ENCODE measurements at places on chromosomes 1 and 21.
A peak's percentile ranks its signal among the peaks of the same experiment; 100 is the strongest.

DNA sequence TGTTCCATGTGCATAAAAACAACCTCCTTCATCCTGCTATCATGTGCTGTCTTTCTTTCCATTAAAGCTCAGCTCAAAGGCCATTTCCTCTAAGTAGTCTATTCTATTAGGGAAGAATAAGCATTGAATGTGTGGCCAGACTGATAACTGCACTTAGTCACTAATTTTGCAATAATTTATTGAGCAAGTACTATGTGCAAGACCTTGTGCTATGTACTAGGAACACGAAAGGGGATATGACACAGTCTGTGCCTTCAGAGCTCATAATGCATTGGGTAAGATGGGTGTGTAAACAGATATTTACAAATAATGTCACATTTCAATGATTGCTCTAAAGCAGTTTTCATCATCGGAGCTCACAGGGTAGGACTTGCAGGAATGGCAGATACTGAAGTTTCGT, 54.2 kb downstream of the NMNAT2 start:
- H3K36me3 ChIP-seq = no peaks in the 10 kb centered on the region
- H3K4me1 ChIP-seq = no peaks in the 10 kb centered on the region
- no peak overlapping the region for H3K27ac ChIP-seq
- peaks cover 16% of the 10 kb centered on the region for H3K27me3 ChIP-seq
- no peak overlapping the region for H3K4me3 ChIP-seq

GRCh38 chr1:3902111-3902511, 2.0 kb upstream of the C1orf174 start:
- peaks cover 5% of the 10 kb centered on the region for H3K4me1 ChIP-seq
- no peak overlapping the region for H3K4me3 ChIP-seq
- no peaks in the 10 kb centered on the region for H3K36me3 ChIP-seq
- no peak overlapping the region for H3K27ac ChIP-seq
- DNase-seq = no peak
- H3K27me3 ChIP-seq = no peaks in the 10 kb centered on the region

- no peaks in the 10 kb centered on the region for H3K36me3 ChIP-seq
- H3K4me1 ChIP-seq = peaks cover 23% of the 10 kb centered on the region
- peak; percentile 39 for DNase-seq
These were observed 69.1 kb upstream of the C1orf105 start for GRCh38 chr1:172351346-172351745.

- peaks cover 8% of the 10 kb centered on the region for H3K4me1 ChIP-seq
- no peaks in the 10 kb centered on the region for H3K27me3 ChIP-seq
- H3K4me3 ChIP-seq = no peak overlapping the region
- no peak for DNase-seq
- H3K36me3 ChIP-seq = peaks cover 20% of the 10 kb centered on the region
- no peak overlapping the region for H3K27ac ChIP-seq
These were observed 48.3 kb downstream of the MPZL1 start for GRCh38 chr1:167770127-167770526.

DNA sequence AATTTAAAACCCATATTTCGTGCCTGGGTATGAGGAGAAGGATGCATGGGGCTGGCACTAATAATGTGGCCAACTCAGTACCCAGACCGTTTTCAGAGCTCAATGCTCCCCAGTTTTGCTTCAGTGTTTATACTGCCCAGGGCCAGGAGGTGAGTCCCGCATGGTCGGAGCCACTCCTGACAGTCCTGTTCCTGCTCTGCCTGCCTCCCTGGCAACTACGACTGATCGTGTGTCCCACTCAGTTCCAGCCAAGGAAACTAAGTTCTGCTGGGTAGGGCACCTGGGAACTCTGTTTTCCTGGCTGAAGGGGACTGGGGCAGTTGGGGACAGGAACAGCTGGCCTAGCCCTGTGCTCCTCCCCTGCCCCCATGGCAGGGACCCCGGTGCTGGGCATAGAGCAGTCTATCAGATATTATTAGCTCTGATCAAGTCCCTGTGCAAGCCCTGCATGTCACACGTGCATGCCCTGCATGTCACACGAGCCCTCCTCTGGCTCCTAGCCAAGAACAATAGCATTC, 19.2 kb downstream of the S100A7 start:
- no peaks in the 10 kb centered on the region for H3K27me3 ChIP-seq
- no peak overlapping the region for H3K27ac ChIP-seq
- H3K4me1 ChIP-seq = no peaks in the 10 kb centered on the region
- no peak overlapping the region for H3K4me3 ChIP-seq

DNA sequence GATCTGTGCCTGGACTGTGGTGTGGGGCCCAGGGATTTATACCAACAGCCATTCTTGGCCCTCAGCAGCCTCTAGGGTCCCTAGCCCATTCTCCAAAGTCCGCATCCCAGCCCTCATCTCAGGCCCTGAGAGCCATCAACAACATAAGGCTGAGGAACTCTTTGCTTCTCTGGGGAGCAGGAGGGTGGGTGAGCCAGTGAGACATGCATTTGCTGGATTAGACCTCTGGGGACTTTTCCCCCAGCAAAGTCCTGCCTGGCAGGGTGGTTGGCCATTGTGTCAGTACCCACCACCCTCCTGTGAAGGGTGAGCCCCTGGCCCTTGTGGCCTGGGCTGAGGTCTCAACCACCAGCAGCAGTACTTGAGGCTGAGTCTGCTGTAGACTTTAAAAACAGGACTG, 24.2 kb upstream of the FAM20B start:
- no peaks in the 10 kb centered on the region for H3K27me3 ChIP-seq
- H3K4me3 ChIP-seq = no peak overlapping the region
- no peaks in the 10 kb centered on the region for H3K36me3 ChIP-seq
- no peaks in the 10 kb centered on the region for H3K4me1 ChIP-seq
- no peak for DNase-seq

DNA sequence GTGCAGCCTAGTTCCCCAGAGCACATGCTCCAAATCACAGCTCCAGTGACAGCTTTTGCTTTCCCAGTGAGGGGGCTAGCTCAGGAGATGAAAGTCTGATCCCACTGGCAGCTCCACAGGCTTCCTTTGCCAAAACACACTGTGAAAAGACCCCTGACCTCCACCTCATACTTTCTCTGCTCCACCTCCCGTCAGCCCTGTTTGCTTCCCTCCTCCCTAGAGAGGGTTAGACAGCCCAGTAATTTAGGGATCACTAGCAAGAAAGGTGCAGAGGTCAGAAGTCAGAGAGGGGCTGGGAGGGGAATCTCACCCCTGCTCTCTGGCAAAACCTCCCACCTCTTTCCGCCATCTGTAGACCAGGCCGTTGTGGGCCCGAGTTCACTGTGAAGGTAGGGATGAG, 62.8 kb downstream of the PLXNA2 start:
- H3K4me1 ChIP-seq = peaks cover 22% of the 10 kb centered on the region
- DNase-seq = no peak
- H3K4me3 ChIP-seq = no peak overlapping the region
- no peak overlapping the region for H3K27ac ChIP-seq
- H3K36me3 ChIP-seq = no peaks in the 10 kb centered on the region

- peaks cover 57% of the 10 kb centered on the region for H3K4me1 ChIP-seq
- H3K4me3 ChIP-seq = peak overlapping the region; percentile 14
- peak; percentile 42 for DNase-seq
- H3K27ac ChIP-seq = peak overlapping the region; percentile 68
- H3K36me3 ChIP-seq = no peaks in the 10 kb centered on the region
- H3K27me3 ChIP-seq = no peaks in the 10 kb centered on the region
These were observed 53.5 kb downstream of the GLIS1 start for GRCh38 chr1:53685272-53686051.

GRCh38 chr1:17798799-17799382, 43.8 kb downstream of the ACTL8 start:
- no peak for DNase-seq
- H3K36me3 ChIP-seq = no peaks in the 10 kb centered on the region
- peaks cover 6% of the 10 kb centered on the region for H3K27me3 ChIP-seq
- no peak overlapping the region for H3K4me3 ChIP-seq
- no peak overlapping the region for H3K27ac ChIP-seq

- no peak for DNase-seq
- H3K4me3 ChIP-seq = no peak overlapping the region
- H3K27me3 ChIP-seq = no peaks in the 10 kb centered on the region
These were observed 153.5 kb upstream of the COL6A1 start for GRCh38 chr21:45827881-45828579.

DNA sequence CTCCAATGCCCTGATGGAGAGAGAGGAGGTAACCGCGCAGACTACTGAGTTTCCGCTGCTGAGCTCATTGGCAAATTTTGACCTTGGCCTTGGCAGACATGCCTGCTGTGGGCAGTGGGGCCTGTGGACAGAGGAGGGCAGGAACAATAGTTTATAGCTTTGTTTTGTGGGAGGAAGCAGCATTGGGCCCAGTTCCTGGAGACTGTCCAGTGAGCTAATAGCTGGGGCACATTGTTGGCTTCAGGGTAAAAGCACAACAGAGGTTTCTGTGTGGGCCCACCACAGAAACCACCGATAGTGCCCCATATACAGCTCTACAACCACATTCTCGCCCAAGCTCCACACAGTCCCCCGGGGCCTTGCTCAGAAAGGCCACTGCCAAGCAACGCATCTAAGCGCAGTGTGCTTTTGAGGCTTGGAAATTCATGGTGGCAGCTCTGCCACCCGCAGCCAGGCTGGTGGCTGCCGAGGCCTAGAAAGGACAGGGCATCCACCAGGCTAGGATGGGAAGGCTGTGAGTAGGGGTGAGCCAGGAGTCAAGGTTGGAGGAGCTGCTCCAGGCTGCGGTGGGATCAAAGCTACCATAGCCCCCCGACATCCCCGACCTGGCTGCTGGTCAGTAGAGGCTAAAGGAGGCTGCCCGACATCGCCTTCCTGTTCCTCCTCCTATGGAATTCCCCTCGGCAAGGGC, 43.2 kb downstream of the NEK2 start:
- no peaks in the 10 kb centered on the region for H3K36me3 ChIP-seq
- peak; percentile 42 for DNase-seq
- no peak overlapping the region for H3K27ac ChIP-seq
- H3K4me3 ChIP-seq = no peak overlapping the region
- peaks cover 2% of the 10 kb centered on the region for H3K27me3 ChIP-seq

DNA sequence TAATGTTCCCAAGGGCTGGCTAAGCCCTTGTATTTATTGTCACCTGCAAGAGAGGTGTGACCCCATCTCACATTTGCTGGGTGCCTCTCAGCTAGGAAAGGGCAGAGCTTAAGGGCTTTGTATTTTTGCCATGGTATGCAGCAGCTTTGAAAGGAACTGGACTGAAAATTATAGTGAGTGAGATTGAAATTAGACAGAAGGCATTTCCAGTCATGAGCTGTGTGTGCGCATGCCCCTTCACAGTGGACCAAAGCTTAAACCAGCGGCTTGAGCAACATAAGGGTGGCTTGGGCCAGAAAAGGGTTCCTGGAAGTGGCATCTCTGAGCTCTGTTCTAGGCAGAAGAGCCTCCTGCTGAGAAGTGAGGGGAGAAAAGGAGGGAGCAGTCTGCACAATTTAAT, 19.8 kb downstream of the MYOG start:
- peaks cover 7% of the 10 kb centered on the region for H3K27me3 ChIP-seq
- H3K4me1 ChIP-seq = no peaks in the 10 kb centered on the region
- H3K4me3 ChIP-seq = no peak overlapping the region
- DNase-seq = no peak

GRCh38 chr1:22753481-22753971, 42.9 kb downstream of the EPHB2 start:
- H3K27ac ChIP-seq = peak overlapping the region; percentile 80
- no peaks in the 10 kb centered on the region for H3K27me3 ChIP-seq
- H3K4me1 ChIP-seq = peaks cover 56% of the 10 kb centered on the region
- H3K4me3 ChIP-seq = no peak overlapping the region
- DNase-seq = peak; percentile 51

GRCh38 chr21:34949499-34949898, 99.6 kb downstream of the RUNX1 start:
- H3K27ac ChIP-seq = no peak overlapping the region
- H3K36me3 ChIP-seq = no peaks in the 10 kb centered on the region
- no peaks in the 10 kb centered on the region for H3K4me1 ChIP-seq
- DNase-seq = no peak
- no peaks in the 10 kb centered on the region for H3K27me3 ChIP-seq
- no peak overlapping the region for H3K4me3 ChIP-seq

DNA sequence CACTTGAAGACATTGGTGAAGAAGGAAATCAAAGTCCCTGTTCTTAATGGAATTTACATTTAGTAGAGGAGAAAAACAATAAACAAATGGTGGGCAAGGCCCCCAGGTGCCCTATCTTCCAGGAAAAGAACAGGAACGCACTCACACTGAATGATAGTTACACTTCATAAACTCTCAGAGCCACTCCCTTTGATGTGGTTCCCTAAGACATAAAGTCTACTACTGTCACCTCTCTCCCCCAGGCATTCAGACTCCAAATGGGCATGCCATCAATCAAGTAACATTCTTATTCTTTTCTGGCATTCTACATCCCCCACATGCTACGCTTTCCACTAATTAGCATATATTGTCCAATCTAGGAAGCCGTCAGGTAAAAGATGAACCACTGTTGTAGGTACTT, 36.6 kb upstream of the PIGC start:
- no peaks in the 10 kb centered on the region for H3K36me3 ChIP-seq
- H3K4me3 ChIP-seq = no peak overlapping the region
- no peak for DNase-seq
- H3K27ac ChIP-seq = no peak overlapping the region
- no peaks in the 10 kb centered on the region for H3K4me1 ChIP-seq

DNA sequence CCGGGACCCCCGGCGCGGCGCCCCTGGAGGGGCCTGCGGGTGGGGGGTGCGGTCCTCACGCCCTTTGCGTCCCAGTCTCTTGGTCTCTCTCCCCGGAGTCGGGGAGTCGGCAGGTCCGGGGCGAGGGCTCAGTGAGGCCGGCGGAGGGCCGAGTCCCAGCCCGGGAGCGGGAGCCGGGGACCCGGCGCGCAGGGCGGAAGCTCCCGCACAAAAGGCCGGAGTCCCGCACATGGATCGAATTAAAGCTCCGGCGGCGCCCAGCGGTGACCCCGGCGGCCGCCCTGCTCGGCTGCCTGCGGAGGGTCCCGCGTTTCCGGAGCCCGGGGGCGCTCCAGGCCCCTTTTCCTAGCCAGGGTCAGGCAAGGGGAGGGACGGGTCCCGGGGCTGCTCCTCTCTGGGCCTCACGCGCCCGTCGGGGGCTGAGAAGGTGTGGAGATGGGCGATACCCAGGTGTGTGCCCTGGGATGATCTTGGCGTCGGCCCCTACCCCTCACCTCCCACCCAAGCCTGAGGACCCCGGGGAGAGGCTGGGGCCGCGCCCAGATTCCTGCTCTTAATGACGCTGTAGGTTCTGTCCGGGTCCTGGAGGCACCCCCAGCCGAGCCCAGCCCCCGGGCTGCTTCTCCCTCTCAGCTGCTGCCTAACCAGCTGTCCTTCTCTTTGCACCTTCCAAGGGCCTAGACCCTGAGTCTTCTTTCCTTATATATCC, 512 bp downstream of the FBLIM1 start:
- no peaks in the 10 kb centered on the region for H3K36me3 ChIP-seq
- no peak for DNase-seq
- H3K4me3 ChIP-seq = peak overlapping the region; percentile 79
- no peaks in the 10 kb centered on the region for H3K27me3 ChIP-seq
- peak overlapping the region; percentile 83 for H3K27ac ChIP-seq
- peaks cover 23% of the 10 kb centered on the region for H3K4me1 ChIP-seq

DNA sequence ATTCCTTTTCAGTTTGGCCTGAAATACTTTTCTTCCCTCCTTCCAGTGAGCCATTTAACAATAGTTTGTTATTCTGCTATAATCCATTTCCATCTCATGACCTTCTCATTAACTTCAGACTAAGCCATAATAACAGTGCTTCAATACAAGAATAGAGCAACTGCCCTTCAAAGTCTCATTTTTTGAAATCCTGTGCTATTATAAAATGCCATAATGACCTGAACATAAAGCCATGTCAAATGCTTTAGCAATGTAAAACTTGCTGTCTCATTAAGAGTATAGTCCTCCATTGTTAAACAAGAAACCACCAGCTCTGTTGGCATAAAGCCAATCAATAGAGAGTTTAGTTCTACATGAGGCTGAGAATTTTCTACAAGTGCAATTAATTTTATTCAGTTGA, 9.6 kb upstream of the PIGK start:
- no peak for DNase-seq
- H3K36me3 ChIP-seq = no peaks in the 10 kb centered on the region
- no peak overlapping the region for H3K4me3 ChIP-seq
- no peaks in the 10 kb centered on the region for H3K4me1 ChIP-seq
- no peaks in the 10 kb centered on the region for H3K27me3 ChIP-seq

All from astrocyte (in vitro differentiated cells and primary cell).